Non-pigmented ciliary epithelial cell (primary cell): ENCODE measurements at places on chromosomes 5 and 9.

DNA sequence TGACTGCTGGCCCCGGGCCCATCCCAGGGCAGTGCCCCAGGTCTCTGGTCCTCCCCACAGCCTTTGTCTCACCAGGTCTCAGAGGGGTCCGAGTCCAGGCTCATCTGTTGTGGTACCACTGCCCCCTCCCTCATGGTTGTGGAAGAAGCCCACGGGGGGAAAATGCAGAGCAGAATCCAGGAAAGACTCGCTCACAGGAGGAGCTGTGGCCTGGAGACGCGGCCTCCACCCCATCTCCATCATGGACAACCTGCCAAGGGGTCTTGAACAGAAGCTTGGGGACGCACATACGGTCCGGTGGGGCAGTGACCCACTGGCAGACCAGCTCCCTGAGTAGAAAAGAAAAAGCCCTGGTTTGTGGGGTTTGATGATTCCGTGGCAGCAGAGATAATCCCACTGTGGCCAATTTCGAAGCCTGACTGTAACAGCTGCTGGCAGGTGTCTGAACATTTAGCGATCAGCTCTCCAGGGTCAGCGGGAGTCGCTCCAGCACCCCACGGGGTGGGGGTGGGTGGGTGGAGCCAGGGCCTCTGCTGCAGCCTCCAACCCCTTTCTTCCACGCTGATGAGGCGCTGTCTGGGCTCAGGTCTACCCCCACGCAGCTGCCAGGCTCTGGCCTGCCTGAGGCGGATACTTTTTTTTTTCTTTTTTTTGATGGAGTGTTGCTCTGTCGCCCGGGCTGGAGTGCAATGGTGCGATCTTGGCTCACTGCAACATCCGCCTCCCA lies 1.9 kb upstream of the GRIN1 start:
- DNase-seq: no peak

- DNase-seq: no peak
These were observed 321.4 kb upstream of the DAP start for GRCh38 chr5:11082404-11082945.

GRCh38 chr9:12425878-12426864 lies 267.0 kb upstream of the TYRP1 start:
- DNase-seq: no peak

GRCh38 chr9:99012957-99013512 lies 69.3 kb downstream of the COL15A1 start:
- DNase-seq: no peak

DNA sequence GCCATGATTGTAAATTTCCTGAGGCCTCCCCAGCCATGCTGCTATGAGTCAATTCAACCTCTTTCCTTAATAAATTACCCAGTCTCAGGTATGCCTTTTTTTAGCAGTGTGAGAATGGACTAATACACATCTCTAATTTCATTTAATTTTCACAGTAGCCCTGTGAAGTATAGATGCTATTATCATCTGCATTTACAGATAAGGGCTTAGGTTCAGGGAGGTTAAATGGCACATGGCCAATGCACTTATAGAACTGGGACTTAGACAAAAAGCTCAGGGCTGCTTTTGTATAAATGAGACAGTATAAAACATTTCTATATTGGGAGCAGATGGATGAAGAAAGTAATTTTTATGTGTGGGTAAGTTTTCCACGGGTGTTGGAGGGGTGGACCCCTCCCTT lies 62.9 kb upstream of the PANK3 start:
- DNase-seq: no peak

DNA sequence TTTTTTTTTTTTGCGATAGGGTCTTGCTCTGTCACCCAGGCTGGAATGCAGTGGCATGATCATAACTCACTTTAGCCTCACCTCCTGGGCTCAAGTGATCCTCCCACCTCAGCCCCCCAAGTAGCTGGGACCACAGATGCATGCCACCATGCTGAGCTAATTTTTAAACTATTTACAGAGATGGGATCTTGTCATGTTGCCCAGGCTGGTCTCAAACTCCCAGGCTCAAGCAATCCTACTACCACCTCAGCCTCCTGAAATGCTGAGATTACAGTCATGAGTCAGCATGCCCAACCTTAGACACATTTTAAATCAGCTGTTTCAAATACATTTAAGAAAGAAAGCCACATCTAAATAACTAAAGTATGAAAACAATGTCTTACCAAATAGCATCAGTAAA lies 439.0 kb downstream of the EBF1 start:
- no peak for DNase-seq

DNA sequence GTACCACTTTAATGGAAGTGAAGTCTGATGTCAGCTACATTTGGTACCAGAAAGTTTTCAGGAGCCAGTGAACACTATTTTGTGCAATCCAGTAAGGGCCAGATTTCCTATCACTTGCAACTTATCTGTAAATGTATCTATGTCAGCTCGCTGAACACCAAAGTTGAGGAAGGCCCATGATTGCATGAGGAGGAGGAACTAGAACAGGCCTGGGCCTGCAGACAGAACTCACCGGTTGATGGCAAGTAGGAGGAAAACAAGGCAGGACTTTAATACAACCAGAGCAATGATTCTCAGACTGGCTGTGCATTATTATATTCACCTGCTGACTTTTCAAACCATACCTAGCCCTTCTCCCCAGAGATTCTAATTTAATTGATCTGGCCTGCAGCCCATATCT lies 540.2 kb downstream of the CETN3 start:
- DNase-seq: no peak

GRCh38 chr5:33180900-33181299 lies 259.9 kb upstream of the TARS1 start:
- DNase-seq: no peak

DNA sequence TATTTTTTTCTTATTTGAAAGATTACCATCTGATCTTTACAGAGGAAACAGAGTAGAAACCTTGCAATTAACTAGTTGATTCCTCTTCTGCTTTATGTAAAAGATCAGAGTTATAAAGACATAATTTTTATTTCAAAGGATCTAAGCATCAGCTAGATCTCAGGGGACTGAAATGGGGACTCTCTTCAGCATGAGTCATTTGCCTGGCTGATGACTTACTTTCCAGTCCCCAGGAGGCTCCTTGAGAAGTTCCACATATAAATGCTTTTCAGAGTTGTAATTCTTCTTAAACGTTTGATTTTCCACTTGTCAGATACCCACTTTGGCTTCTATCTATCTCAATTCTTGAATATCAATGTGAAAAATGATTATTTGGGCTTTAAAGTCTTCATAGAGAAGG lies 389.4 kb downstream of the RAB3C start:
- no peak for DNase-seq

- no peak for DNase-seq
These were observed 80.4 kb downstream of the LHFPL2 start for GRCh38 chr5:78568212-78568611.
